Hair follicular keratinocyte (primary cell): ENCODE measurements at places on chromosomes 6 and 20. TPM values are rescaled to one million over a fixed set of nuclear protein-coding genes. Genes with fewer than 3 reads are reported as not detected.

The LIN28B gene
- total RNA-seq = not detected in 2 replicates

The HS3ST5 gene
- total RNA-seq = not detected in 2 replicates

The HMGCLL1 gene
- 0.39 and 0.65 TPM in 2 replicates for total RNA-seq

The METTL24 gene
- total RNA-seq = not detected in 2 replicates

The PTPRT gene
- total RNA-seq = under 0.01 TPM in 1 of 2 replicates, not detected in the other

The ZC2HC1B gene
- not detected in 2 replicates for total RNA-seq

The THBD gene
- 16.9 and 30.9 TPM in 2 replicates for total RNA-seq

The GCNT2 gene
- 0.57 and 1.4 TPM in 2 replicates for total RNA-seq

The WFDC2 gene
- total RNA-seq = not detected in 2 replicates

The BACH2 gene
- 0.84 and 3.7 TPM in 2 replicates for total RNA-seq

The POLR1H gene
- total RNA-seq = 43.4 and 51.1 TPM in 2 replicates

The LINC00237 gene
- total RNA-seq = not detected in 2 replicates

The DLK2 gene
- total RNA-seq = 36.1 and 47.8 TPM in 2 replicates
